ENCODE measurements at places on chromosomes 5 and 9.

- DNase-seq = no peak
These were observed 11.8 kb downstream of the NDFIP1 start for GRCh38 chr5:142120247-142120935.

GRCh38 chr5:51181208-51181894 is 201.9 kb upstream of the ISL1 start:
- DNase-seq = no peak

- DNase-seq = no peak
These were observed 138.6 kb upstream of the DHFR start for GRCh38 chr5:80793354-80793753.

- DNase-seq = no peak
These were observed 233.8 kb downstream of the GADD45G start for GRCh38 chr9:89838621-89839020.

DNA sequence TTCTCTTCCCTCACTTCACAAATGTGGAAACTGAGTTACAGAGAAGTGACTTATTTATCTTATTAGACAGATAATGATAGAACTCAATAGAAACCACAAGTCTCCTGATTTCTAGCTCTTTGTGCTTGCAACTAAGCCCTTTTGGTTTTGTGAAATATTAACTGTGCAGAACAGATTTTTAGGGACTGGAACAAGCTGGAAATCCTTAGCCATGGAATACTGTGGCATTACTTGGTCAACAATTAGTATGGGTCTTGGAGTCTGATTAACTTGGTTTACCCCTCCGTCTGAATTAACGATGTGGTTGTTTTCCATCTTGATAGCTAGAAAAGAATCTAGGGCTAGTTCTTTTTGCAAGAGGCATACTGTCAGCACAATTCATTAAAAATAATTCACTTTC is 584 bp upstream of the KLF9 start:
- DNase-seq = no peak

DNA sequence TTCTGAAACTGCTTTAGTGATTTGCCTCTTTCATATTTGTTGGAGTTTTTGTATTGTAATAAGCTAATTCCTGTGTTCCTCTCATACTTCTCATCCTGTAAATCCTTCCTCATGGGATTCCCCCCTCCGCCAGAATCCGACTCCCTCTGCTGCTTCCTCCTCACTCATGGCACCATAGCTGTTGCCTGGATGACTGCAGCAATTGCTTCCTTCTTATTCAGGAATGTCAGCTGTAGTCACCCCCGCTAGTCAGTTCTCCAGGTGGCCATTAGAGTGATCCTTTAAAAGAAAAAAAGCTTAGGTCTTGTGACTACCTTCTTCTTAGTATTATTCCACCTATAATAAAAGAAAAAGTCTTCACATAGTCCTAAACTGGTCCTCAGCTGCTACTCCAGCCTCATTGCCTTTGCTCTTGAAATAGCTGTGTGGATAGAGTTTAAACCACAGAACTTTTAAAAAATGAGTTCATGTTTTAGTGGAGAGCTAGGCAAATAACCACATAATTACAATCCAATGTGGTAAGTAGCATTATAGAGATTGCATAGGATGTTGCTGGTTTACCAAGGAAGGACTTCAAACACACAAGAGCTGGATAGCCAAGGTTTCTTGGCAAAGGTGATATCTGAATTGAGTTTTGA is 227.3 kb downstream of the KDM4C start:
- no peak for DNase-seq

- no peak for DNase-seq
These were observed 9.7 kb downstream of the NFIB start for GRCh38 chr9:14304259-14304658.

GRCh38 chr9:84893419-84894128 is 224.0 kb downstream of the NTRK2 start:
- DNase-seq = no peak

DNA sequence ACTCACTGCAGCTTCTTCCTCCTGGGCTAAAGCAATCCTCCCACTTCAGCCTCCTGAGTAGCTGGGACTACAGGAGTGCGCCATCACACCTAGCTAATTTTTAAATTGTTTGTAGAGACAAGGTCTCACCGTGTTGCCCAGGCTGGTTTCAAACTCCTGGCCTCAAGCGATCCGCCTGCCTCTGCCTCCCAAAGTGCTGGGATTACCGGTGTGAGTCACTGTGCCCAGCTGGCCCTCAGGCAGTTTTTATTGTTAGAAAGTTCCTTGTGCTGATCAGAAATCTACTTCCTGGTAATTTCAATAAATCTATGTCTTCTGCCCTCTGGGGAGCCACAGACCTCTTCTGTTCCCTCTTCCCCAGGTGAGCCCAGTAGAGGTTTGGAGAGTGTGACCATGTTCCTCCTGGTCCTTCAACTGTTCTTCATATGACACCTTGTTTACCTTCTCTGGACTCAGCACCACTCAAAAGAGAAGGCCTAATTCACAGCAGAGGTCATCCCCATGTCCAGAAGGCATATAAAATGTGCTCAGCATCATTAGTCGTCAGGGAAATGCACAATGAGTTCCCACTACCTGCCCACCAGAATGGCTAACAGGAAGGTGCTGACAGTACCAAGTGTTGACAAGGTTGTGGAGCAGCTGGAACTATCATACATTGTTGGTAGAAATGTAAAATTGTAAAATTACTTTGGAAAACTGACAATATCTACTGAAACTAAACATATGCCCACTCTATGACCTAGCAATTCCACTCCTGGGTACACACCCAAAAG is 10.4 kb downstream of the TMOD1 start:
- DNase-seq = no peak

- no peak for DNase-seq
These were observed at the start of gene LIX1 for GRCh38 chr5:97142521-97143254. LIX1 (minus strand) TSS chr5:97142611; CDS start chr5:97142576, 35 bp downstream.

All from activated T-helper 1 cell treated with anti-CD3 and anti-CD28 coated beads, Interleukin-2, amount 50 U/mL, for 16 hours (primary cell).